Activated CD8-positive, alpha-beta T cell treated with anti-CD3 and anti-CD28 coated beads for 36 hours (primary cell): ENCODE measurements at places on chromosomes 12 and 14. TPM values are rescaled to one million over a fixed set of nuclear protein-coding genes. Genes with fewer than 3 reads are reported as not detected.

The CPNE6 gene
- total RNA-seq, result not detected

The PRPH gene
- total RNA-seq, result not detected

The MYL2 gene
- not detected for total RNA-seq

The PDZRN4 gene
- not detected for total RNA-seq

The ANO2 gene
- total RNA-seq, result not detected

The VPS37B gene
- total RNA-seq, result 18.4 TPM

The PRIMA1 gene
- not detected for total RNA-seq

The PROX2 gene
- total RNA-seq, result 0.38 TPM

The CELA1 gene
- not detected for total RNA-seq

The DRAM1 gene
- 3.8 TPM for total RNA-seq

The NABP2 gene
- 58.7 TPM for total RNA-seq

The KRT80 gene
- not detected for total RNA-seq

The EID3 gene
- total RNA-seq, result 4.8 TPM

The IL22 gene
- not detected for total RNA-seq

The DNAI7 gene
- not detected for total RNA-seq

The GPR132 gene
- 16.4 TPM for total RNA-seq

The C1QL4 gene
- total RNA-seq, result not detected

The KRT85 gene
- total RNA-seq, result not detected

The CCDC60 gene
- total RNA-seq, result not detected

The TRHDE gene
- not detected for total RNA-seq

The SLC8A3 gene
- total RNA-seq, result 0.54 TPM

The TAS2R30 gene
- total RNA-seq, result 2.3 TPM

The OTX2 gene
- total RNA-seq, result not detected

The FAM90A1 gene
- 0.27 TPM for total RNA-seq

The PRB2 gene
- total RNA-seq, result not detected

The NFATC4 gene
- 1.3 TPM for total RNA-seq

The ASCL1 gene
- not detected for total RNA-seq

The GARIN6 gene
- total RNA-seq, result not detected

The FGF6 gene
- total RNA-seq, result not detected

The ACSS3 gene
- total RNA-seq, result not detected
